ENCODE measurements at places on chromosomes 3 and 15. TPM values are rescaled to one million over a fixed set of nuclear protein-coding genes. Genes with fewer than 3 reads are reported as not detected.

- no peak for DNase-seq
These were observed 115.6 kb downstream of the SENP2 start for GRCh38 chr3:185701611-185702261.

DNA sequence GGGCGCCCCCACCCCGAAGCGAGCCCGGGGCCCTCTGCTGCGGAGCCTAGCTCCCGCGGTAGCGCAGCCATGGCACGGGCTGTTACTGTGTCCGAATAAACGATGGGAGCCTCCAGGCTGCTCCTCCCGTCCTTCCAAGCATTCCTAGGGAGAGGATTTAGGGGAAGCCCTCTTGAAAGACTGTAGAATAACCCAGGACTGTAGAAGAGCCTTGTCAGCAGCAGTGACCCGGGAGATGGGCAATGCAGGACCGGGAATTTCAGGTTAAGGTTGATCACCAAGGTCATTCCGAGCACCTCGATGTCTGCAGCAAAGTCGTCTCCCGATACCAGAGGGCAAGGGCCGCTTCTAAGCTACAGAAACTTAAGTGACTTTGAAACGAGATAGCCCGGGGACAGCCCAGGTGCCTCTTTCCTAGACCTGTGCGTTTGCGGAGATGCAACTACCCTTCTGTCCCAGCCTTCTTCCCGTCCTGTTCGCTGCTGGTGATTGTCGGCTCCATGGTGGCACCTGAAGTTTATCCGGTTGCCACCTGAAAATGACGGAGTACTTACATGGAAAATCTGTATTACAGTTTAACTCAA, 753 bp upstream of the MYO5A start:
- DNase-seq, result no peak

DNA sequence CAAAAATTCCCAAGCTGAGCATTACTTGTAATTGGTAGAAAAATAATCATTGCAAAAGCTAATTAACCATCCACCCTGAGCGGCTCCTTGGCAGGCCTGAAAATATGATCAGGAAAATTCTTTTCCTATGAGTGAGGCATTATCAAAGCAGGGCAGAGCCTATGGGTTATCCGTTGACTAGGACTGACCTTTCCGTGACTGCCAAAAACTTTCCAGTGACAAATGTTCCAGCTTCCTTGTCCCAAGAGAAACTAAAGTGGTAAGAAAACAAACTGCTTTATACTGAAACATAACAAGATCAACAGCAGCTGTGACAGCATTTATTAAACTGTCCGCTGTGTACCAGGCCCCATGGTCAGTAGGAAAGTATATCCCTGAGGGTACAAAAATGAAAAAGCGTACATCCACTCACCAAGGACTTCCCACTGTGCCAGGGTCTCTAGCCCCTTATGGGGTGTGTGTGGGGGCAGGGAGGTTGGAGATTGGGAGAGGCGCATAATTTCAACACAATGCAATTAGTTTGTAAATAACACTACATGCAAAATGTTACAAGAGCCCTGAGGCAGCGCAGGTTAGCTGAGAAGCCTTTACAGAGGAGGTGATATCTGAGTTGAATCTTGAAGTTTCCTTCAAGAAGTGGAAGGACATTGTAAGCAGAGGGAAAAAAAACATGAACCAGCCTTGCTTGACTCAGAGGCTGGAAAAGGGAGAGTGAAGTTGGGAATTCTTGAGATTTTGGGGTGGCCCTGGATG, 8.5 kb downstream of the LIPC start:
- no peak for DNase-seq

DNA sequence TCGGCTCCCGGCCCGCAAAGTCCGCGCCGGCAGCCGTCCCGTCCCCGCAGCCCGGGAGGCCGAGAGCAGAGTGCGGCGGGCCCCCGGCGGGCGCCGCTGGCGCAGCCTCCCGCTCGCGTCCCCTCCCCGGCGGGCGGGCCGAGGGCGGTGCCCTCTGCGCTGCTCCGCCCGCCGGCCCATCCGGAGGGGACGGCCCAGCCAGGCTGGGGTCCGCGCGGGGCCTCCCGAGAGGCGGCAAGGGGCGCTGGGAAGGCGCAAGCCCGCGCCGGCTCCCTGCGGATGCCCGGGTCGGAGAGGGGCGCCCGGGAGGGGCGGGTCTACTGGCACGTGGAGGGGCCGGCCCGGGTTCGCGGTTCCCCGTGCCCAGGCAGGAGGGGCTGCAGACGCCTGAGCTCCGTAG, at the start of the genes CLCN2 and POLR2H:
TSS of gene CLCN2 (minus strand) at position 74 of the 400 bp plus-strand sequence. CDS start 126 bp downstream, outside the sequence.
TSS of gene POLR2H (plus strand) at position 179 of the 400 bp plus-strand sequence. CDS start 1,783 bp downstream, outside the sequence.
- no peak for DNase-seq

Gene UPK1B
- total RNA-seq, result not detected

All from activated B cell treated with CpG ODN at 0.5 μM for 24 hours (primary cell).